Activated CD8-positive, alpha-beta memory T cell treated with anti-CD3 and anti-CD28 coated beads for 48 hours (primary cell): ENCODE measurements at places on chromosomes 3 and 15.
A peak's percentile ranks its signal among the peaks of the same experiment; 100 is the strongest.

GRCh38 chr3:96814651-96815567, 515 bp downstream of the EPHA6 start:
- DNase-seq, result no peak

DNA sequence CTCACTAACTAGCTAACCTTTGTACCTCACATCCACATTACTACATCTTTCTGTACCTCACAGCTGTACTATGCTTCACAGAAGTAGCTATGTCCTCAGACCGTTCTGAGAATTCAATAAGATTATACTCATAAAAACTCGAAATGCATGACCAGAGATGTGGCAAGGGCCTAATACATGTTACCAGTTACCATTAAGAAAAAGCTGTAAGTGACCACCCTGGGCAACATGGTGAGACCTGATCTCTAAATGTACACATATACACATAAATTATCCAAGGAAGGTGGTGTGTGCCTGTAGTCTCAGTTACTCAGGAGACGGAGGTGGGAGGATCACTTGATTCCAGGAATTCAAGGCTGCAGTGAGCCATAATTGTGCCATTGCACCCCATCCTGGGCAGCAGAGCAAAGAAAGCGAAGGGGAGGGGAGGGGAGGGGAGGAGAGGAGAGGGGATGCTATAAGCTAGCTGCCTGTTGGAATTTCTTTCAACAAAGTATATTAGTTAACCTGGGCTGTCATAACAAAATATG, 482.6 kb upstream of the ZNF717 start:
- no peak for DNase-seq

- no peak for DNase-seq
Measured at GRCh38 chr3:53708001-53708621, 138.1 kb downstream of the CHDH start.

DNA sequence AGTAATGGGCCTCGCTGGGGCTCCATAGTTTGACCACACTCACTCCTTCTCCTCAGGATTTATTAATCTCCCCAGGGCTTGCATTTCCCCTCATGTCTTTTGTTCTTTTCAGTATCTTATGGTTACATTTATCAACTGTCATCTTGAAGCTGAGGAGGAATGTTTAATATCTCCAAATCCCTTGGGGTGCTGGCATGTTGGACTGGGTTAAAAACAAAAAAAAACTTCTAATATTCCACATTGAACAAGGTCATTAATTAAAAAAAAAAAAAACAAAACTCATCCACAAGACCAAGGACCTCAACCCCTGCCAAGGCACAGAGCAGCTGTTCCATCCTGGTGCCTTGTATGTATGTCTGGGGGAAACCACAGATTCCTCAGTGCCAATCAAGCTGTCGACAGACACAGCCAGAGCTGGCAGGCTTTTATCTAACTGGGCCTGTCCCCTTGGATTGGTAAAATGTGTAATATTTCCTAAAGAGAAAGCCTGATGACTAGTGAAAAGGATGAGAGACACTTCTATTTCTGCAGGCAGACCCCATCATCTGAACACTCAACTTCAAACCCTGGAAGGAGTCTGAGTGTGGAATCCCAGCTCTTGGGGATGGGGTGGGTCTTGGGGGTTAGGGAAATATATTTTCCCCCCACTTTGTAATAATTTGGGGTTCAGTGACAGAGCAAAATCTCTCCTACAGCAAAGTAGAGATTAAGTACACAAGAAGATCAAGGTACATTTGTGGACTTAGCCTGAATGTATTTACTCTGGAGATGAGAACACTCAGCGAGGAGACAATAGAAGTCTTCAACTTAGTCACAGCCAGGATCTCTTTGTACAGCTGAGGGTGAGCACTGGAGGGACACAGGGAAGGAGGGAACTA, 69.1 kb downstream of the TTC23 start:
- no peak for DNase-seq

- peak; percentile 25 for DNase-seq
Measured at GRCh38 chr3:15361494-15362214, 29.3 kb upstream of the SH3BP5 start.

- DNase-seq, result no peak
Measured at GRCh38 chr15:23758891-23759290, 71.8 kb upstream of the NDN start.

DNA sequence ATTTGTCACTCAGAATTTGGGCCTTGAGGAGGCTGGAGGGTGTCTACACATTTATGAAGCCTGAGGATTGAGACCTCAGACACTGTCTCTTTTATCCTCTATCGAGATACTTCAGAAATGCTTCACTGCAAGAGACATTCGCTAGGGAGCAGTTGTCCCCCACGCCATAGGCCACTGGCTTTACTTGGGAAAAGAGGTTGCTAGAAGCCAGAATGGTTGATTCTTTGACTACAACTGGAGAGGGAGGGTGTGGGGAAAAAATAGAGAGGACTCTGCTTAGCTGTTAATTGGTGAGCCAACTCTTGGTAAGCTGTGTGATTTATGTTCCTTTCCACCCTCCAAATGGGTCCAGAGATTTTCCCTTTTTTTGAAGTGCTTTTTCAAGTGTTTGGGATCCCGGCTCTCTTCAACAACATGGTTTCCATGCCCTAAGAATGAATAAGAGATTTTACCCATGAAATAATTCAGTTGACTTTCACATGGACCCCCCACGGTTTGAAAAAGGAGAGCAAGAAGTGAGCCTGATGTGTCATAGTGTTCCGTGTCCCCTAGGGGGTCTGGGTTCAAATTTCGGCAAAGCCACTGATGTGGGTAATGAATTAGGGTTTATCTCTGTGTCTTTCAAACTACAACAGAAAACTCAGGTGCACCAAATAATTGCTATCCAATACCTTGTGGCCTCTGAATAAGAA, 2.7 kb downstream of the BOC start:
- no peak for DNase-seq

DNA sequence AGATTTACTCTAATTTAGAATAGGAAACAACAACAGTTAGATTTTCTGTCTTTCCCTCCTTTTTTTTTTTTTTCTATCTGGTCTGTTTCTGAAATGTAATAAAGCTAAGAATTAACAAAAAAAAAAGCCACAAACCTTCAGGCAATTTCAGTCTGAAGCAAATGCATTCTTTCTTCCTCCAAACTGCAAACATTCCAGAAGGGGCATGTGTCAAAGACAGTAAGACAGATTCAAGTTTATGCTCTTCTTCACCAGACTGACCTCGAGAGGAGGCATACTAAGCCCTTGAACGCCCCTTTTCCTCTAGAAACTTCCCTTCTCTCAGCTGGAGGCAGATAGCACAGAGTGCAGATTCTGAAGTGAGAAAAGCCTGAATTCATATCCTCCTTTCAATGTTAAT, 654.6 kb upstream of the LMCD1 start:
- DNase-seq, result no peak

DNA sequence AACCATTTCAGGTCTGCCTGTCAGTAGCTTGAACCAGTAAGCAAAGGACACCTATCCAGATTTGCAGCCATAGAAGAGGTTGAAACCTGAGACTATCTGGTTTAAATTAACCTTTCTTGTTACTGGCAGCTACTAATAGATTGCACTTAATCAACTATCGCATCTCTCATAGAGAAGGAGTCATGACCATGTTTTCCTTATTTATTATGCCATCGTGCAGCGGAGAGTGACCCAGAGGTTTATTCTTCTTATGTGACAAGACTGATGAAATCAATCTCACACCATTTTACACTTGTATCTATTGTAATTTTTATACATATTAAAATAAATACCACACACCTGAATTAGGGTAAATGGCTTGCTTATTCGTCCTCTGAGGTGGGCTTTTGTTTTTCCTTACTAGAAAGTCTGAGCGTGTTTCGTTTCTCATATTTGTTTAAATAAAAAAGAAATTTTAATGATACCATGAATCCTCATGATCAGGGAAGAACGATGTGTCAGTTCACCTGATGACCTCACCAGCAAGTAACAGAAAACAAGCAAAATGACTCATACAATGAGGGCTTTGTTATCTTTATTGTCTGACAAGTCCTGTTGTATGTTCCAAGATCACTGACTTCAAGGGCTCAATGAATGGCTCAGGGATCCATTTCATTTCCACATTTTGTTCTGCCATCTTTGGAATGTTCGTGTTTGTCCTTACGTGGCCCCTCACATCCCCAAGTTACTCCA, 379.5 kb upstream of the DPH6 start:
- DNase-seq, result no peak

- peak; percentile 28 for DNase-seq
Measured at GRCh38 chr3:106333911-106334618, 465.3 kb upstream of the CBLB start.

- DNase-seq, result no peak
Measured at GRCh38 chr3:176521531-176522175, 675.6 kb downstream of the TBL1XR1 start.

- DNase-seq, result no peak
Measured at GRCh38 chr15:85129881-85130280, 148.2 kb downstream of the PDE8A start.

DNA sequence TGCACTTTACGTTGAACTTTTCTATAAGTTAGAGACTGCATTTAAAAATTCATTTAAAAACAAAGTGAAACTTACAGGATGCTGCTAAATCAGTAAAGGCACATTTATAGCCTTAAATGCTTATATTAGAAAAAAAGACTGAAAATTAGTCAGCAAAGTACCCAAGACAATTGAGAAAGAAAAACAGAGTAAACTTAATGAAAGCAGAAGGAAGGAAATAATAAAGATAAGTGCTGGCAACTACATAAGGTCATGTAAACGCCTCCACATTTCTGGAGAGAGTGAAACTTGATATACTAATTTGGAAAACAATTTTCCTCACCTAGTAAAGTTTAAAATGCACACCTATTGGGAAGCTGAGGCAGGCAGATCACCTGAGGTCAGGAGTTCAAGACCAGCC, 58.2 kb upstream of the ACAN start:
- no peak for DNase-seq

- no peak for DNase-seq
Measured at GRCh38 chr3:102614021-102614569, 179.3 kb downstream of the ZPLD1 start.

DNA sequence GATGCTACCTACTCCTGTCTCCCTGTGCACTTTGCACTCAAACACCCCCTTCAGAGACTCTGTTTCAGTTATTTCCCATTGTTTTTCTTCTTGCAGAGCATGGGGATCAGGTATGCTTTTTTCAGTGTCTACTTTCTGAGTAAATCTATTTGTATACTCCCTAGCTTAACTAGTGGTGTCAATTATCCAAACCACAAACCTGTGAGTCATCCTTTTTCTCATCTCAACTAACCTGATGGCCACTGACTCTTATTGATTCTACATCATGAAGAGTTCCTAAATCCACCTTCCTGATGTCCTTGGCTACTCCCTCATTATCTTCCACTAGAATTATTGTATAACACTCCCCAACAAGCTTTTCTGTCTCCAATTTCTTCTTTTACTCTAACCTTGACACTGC, 68.0 kb downstream of the DIPK2A start:
- DNase-seq, result no peak

DNA sequence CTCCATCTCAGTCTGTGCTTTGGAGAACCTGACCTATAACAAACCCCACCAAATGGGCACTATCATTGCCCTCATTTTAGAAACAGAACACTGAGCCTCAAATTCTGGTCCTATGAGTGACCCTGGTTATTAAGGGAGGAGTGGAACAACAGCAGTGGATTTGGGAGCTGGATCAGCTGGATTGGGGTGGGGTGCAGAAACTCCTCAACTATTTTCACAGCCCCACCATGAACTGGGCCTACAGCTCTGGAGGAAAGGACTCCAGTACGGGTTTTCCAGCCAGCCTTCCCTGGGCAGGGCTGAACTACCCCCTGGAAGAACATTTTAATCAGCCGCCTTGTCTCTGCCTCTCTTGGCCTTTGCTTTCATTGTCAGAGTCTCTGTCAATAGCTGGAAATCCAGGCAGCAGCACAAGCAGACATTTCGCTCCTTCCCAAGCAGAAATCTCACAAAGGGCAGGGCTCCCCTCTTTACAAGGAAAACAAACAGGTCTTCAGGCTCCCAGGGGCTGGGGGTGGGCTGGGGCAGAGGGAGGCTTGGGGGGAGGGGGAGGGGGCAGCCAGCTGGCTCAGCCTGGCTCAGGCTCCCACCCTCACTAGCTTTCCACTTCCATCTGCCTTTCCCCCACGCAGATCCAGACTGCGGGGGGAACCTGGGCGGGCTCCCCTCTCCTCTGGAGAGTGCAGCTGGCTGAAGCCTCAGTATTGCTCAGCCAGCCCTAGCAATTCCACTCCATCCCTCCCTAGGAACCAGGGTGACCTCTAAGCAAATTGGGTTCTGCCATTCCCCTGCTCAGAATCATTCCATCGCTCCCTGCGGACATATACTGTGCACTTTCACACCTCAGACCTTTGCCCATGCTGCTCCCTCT, 13.7 kb upstream of the TLE3 start:
- DNase-seq, result no peak

DNA sequence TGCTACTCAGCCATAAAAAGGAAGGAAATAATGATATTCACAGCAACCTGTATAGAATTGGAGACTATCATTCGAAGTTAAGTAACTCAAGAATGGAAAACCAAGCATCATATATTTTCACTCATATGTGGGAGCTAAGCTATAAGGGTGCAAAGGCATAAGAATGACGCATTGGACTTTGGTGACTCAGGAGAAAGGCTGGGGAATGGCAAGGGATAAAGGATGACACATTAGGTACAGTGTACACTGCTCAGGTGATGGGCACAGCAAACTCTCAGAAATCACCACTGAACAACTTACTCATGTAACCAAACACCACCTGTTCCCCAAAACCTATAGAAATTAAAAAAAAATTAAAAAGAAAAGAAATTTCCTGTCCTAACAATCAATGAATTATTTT, 42.7 kb downstream of the ALCAM start:
- no peak for DNase-seq

DNA sequence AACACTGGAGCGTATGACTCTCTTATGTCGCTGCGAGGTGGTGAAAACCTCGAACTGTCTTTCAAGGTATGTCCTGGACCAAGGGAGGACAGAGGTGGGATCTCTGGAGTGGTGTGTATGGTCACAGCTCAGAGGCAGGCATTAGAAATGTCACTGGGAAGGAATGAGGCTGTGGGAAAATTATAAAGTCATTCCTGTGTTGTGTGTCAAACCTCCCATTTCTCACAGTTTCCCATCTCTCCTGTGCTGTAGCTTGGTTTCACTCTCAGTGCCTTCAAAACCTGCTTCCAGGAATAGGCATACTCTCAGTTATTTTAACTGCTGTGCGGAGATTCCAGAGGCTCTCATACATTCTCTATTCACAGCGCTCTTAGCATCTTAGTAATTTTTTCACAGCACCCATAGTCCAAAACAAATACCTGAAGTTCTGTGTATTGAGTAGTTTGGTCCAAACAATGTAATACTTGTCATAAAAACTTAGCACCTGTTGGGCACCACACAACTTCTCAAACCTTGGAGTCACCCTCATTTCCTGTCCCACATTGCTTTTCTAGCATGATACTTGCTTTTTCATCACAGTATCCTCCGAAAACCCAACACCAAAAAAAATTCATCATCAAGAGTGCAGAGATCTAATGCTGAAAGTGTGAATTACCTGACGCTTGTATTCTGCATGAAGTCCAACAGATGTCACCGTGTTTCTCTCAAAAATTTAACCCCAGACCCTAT, 36.9 kb downstream of the GALNT15 start:
- no peak for DNase-seq

DNA sequence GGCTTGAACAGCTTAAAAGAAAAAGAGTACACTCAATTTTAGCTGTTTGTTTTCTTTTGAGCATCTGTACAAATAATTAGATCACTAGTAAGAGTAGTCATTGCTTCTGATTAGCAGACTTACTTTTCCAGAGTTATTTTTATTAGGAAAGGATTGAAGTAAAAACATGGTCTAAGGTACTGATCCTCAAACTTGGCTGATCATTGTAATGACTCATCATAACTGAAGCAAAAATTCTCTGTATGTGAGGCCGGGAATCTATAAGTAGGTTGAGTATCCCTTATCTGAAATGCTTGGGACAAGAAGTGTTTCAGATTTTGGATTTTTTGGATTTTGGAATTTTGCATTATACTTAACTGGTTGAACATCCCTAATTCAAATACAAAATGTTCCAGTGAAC, 12.4 kb downstream of the NMD3 start:
- DNase-seq, result no peak
